ENCODE measurements at places on chromosomes 6 and 20.

DNA sequence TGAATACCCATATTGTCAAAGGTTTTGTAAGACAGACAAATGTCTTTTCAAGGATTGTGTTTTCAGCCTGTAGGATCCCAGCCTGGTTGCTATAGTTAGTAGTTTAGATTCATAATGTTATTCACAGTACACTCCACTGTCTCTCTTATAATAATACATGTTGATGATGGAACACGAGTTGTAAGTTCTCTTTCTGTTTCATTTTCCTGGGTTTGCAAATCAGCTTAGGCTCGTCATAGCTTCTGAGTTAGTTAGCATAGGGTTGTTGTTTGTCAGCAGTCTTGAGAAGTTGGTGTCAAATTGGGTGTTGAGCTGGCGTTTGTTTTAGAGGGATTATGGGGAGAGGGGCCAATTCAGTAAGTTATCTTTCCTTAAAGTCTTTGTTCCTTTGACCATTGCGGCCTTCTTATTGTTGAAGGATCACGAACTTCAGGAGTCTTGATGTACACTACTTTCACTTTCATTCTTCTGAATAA, 45.8 kb downstream of the QKI start:
- no peak for DNase-seq

DNA sequence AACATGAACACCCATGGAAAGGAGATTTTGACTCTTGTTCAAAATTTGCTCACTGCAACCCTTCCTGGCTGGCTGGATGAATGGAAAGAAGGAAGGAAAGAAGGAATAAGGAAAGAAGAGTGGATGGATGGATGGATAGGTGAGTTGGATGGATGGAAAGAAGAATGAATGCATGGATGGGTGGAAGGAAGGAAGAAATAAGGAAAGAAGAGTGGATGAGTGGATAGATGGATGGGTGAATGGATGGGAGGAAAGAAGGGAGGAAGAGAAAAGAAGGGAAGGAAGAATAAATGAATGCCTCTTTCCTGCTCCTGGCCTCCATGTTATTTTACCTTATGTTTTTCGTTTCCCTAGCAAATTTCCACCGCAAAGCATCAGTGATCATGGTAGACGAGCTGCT, 74.2 kb upstream of the RIN2 start:
- no peak for DNase-seq

DNA sequence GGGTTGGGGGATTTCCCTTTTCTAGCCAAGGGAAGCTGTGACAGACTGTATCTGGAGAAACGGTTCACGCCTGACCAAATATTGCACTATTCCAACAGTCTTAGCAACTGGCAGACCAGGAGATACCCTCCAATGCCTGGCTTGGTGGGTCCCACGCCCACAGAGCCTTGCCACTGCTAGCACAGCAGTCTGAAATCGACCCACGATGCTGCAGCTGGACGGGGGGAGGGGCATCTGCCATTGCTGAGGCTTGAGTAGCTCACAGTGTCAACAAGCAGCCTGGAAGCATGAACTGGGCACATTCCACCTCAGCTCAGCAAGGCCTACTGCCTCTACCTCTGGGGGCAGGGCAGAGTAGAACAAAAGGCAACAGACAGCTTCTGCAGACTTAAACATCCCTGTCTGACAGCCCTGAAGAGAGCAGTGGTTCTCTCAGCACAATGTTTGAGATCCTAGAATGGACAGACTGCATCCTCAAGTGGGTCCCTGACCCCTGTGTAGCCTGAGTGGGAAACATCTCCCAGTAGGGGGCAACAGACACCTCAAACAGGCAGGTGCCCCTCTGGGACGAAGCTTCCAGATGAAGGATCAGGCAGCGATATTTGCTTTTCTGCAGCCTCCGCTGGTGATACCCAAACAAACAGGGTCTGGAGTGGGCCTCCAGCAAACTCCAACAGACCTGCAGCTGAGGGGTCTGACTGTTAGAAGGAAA, 89.9 kb upstream of the ECI2 start:
- DNase-seq, result no peak

- no peak for DNase-seq
Observed at GRCh38 chr6:73108949-73109348, 116.3 kb downstream of the KHDC1L start.

GRCh38 chr6:37239950-37240713, 17.4 kb upstream of the TBC1D22B start:
- no peak for DNase-seq

- DNase-seq, result no peak
Observed at GRCh38 chr6:47303861-47304260, 5.8 kb downstream of the TNFRSF21 start.

- no peak for DNase-seq
Observed at GRCh38 chr20:14919501-14920081, 582.2 kb upstream of the FLRT3 start.

DNA sequence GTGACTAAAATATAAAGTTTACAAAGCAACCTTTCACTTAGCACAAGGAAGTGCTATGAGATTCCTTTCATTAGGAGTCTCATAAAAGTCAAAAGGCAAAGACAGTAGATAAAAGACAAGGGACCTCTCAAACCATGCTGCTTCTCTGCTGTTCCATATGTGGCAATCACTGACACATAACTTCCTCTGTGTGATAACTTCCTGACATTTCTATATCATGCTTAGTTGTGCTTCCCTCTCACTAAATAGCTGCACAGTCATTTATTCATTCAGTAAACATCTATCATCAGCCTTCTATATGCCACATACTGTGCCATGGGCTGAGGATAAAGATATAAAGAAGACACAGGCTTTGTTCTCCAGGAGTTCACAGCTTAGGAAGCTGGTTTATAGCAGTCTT, 214.8 kb upstream of the GRIK2 start:
- no peak for DNase-seq

- DNase-seq, result no peak
Observed at GRCh38 chr20:35319871-35320197, 27.6 kb upstream of the FAM83C start.

GRCh38 chr6:46044881-46045617, 29.4 kb upstream of the CLIC5 start:
- DNase-seq, result no peak

DNA sequence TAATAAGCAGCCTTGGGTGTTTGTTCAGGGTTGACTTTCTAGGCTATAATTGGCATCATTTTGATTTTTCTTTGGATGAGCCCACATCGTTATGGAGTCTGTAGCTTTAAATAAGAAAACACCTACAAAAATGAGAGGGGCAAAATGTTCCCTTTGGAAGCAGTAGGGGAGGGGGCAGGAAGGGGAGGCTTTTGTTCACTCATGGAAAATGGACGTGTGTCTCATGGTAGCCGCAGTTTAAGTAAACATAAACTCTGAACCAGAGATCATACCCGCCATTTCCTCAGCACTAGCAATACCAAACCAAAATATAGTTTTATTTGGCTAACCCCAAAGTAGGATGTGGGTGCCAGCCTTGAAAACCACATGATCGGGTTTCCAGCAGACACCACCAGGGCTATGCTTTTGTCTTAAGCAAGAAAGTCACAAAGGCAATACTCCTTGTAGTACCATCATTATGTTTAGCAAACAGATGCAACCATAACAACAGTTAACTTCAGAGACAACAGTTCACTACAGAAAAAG, 572.5 kb upstream of the JAG1 start:
- DNase-seq, result no peak

- no peak for DNase-seq
Observed at GRCh38 chr6:111927321-111927720, 54.1 kb upstream of the FYN start.

DNA sequence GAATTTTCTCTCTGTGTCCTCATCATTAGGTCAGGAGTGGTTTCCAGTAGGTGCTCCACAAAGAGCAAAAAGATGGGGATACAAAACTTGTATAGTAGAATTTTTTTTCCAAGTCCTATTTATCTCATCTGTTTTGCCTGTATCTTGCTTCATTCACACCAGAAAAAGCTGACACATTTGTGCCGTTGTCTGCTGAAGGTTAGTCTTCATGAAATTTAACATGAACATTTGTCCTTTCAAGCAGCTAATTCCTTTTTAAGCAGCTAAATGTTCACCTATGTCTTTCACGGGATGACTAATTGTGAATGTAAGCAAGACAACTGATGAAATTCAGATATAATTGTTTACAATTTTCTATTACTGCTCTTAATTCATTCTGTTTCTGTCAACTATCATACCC, 83.8 kb downstream of the ATXN1 start:
- no peak for DNase-seq

GRCh38 chr6:63912887-63913286, 277.3 kb downstream of the PHF3 start:
- no peak for DNase-seq

DNA sequence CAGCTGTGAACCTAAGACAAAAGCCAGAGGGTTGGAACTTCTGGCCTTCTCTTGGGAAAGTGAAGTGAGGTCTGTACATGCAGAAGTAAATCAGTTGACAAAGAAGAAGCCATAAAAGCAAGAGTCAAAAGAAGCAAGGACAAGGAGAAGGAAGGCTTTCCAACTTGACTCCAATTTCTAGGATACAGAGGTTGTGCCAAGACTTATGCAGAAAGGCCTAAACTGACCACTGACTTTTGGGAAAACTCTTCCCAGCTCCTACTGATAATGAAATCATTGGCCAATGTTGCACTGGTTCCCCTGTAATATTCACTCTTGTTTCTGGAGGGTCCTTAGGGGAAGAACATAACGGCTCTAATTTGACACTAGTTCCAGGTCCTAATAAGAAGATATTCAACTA, 29.3 kb upstream of the NT5E start:
- DNase-seq, result no peak

- DNase-seq, result no peak
Observed at GRCh38 chr6:16781348-16782169, 20.3 kb upstream of the ATXN1 start.

GRCh38 chr20:35385733-35386132, 26.0 kb downstream of the UQCC1 start:
- no peak for DNase-seq

- no peak for DNase-seq
Observed at GRCh38 chr6:72825315-72825911, 203.5 kb downstream of the KCNQ5 start.

DNA sequence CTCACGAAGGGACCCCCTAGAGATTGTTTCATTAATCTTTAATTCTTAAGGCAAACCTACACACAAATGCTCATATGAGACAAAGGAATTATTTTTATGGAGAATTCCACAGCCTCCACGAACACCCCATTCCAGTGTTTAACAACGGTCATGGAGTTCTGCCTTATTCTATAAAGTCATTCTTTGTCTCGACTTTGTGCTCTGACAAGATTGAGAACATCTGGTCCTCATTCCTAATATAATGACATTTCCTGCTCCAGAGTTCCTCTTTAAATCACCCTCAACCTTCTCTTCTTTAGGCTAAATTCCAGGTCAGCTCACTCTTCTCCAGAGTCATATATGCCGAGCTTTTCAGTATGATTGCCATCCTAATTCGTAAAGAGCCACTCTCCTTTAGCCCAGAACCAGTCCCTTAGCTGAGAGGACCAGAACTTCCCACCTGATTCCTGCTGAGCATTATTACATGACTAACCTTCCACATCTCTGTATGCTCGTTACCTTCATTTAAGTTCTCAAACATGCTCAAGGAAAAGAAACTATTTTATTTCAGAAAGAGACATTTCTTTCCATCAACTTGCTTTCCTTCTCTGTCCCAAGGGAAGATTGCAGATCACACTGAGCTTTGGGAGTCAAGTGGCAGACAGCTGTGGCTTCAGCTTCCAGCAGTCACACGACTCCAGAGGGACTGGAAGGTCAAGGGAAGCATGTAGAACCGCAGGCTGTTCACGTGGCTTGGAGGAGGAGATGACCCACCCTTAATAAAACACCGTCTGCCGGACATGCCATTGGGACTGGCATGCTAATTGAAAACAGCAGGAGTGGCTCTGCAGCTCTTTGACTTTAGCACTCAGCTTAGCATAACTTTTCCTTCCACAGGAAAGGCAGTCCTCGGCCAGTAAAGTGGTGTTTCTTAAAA, 467.1 kb upstream of the HSF2 start:
- no peak for DNase-seq

- DNase-seq, result no peak
Observed at GRCh38 chr6:122845916-122846612, 57.0 kb downstream of the SMPDL3A start.

- DNase-seq, result no peak
Observed at GRCh38 chr20:49845060-49845459, 32.4 kb downstream of the SLC9A8 start.
